ENCODE measurements at places on chromosomes 1 and 21. TPM values are rescaled to one million over a fixed set of nuclear protein-coding genes. Genes with fewer than 3 reads are reported as not detected.

GRCh38 chr1:16348414-16349182 lies 3.7 kb downstream of the FBXO42 start:
- DNase-seq, result no peak

DNA sequence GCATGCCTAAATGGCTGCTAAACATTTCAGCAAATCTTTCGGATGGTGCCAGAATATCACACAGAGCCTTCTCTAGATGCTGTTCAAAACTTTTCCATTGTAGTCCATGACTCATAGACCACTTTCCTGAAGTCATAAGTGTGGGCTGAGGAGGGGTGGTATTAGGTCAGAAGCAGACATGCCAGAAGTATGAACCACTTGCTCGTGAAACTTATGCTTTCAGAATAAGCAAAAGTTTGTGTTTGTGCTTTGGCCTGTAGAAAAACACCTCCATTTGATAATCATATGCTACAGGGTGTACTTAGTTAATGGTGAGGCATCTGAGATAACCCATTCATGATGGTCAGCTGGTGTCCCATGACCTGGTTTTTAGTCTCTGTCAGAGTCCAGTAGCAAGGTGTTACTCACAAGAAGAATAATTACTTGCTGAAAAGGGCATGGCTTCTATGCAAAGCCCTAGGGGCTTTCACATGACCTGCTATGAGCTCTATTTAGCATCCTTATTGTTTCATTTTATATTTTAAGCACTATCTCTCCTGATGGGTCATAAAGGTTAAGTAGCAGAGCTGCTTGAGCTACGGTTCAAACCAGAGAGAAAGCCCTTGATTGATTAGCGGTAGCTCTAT lies 183.1 kb upstream of the IVNS1ABP start:
- DNase-seq, result no peak

DNA sequence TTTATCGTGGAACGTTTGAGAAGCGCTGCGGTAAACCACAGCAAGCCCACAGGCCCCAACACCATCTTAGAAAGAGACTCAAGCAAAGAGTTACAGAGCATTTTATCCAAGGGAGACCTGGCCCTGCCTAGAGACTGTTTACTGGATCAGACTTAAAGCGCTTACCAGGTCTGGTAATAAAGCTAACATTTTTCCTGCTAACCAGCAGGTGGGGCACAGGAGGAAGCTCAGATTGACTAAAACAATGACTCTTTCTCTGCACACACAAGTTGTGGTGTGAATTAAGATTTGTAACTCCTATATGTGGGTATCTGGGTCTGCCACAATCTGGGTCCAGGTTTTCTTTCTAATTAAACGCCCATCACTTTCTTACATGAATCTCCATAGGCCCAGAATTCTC lies 136.5 kb upstream of the ETS2 start:
- DNase-seq, result no peak

GRCh38 chr1:181490740-181491712 lies 7.7 kb downstream of the CACNA1E start:
- no peak for DNase-seq

DNA sequence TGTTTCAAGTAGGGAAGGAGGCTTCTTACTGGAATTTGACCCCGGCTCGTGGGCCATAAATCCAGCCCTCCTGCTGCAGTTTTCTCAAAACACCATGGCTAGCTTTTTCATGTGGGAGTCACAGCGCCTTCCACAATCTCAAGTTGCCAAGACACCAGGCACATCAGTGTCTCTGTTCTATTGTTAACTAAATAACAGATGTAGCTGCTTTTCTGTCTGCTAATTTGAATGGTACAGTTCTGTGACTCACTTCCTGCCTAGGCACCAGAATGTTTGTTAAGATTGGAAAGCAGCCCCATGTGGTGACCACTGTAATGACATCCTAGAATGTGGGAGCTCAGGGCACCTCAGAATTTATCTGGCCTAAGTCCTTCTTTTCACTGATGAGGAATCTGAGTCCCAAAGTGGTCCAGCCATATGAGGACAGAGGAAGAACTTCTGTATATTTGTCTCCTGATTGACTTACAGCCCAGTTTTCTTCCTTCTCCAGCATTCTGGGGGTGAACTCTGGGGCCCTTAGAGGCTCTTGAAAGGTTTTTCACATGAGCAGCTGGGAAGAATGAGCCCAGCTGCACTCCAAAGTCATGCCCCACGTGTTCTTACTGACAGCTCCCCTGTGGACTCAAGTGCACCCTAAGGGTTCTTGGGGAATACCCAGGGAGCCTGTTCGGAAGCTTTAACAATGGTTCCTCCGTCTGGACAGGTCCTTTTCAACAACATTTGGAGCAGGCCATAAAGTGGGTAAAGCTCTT lies 27.5 kb downstream of the TRIM45 start:
- no peak for DNase-seq

GRCh38 chr1:84253036-84253435 lies 48.5 kb upstream of the SAMD13 start:
- DNase-seq, result no peak

DNA sequence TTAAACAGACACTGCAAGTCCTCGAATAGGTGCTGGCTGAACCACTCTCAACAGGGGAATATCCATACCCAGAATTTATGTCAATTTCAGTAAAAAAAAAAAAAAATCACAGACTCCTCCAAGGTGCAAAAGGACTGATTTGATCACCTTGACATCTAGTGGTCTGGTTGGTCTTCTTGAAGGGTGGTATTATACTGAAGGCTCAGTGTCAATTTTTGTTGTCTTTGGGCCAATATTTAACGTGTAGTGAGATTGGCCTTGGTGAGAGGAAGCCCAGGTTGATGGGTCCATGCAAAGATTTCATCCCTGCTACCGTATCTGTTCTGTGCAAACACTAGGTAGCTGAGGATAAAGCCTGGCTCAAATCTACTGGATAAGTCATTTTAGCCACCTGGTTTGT lies 4.0 kb upstream of the GBP5 start:
- no peak for DNase-seq

DNA sequence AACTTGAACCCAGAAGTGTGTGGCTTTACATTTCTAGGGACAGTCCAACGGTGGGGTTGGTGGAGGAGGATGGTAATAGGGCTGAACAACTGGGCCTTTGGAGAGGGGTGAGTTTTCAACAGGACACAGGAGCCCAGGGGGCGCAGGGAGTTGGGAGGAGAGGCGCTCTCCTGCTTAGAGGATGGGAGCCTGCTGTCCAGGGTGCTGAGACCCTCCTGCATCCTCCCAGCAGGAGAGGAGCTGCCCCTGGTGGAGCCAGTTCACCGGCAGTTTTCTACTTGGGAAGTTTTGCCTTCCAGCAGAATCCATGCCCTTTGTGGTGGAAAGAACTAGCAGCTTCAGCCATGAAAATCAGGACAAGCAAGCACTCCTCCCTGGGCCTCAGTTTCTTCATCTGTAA lies 8.6 kb downstream of the KCNC4 start:
- no peak for DNase-seq

DNA sequence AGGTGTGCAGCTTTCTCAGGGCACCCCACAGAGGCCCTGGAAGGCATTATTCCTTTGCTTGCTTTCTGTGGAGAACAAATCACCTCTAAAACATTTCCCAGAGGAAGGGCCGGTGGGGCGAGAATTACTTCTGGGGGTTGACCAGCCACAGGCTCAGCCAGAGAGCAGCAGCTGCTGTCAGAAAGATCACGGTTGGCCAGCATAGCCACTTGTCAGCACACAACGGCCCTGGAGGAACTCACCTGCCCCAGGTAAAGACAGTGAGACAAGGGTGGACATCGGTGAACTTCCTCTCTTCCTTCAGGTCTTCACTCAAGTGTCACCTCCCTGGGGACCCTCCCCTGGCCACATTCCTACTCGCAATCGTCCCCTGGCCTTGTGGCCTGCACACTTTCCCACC lies 69.5 kb upstream of the CLDN14 start:
- DNase-seq, result no peak

DNA sequence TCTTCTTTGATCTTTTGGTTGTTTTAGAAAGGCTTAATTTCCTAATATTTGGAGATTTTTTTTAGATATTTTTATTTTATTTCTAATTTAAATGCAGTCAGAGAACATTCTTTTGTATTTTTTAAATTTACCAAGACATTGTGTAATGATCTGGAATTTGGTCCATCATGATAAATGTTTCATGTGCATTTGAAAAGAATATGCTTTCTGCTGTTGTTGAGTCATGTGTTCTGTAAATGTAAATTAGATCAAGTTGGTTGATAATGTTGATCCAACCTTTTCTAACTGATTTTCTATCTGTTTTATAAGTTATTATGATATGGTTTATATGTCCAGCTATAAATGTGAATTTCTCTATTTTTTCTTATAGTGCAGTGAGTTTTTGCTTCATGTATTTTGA lies 19.8 kb downstream of the UTS2 start:
- DNase-seq, result no peak

GRCh38 chr1:28091043-28091781 lies 2.8 kb upstream of the EYA3 start:
- DNase-seq, result peak; percentile 84

DNA sequence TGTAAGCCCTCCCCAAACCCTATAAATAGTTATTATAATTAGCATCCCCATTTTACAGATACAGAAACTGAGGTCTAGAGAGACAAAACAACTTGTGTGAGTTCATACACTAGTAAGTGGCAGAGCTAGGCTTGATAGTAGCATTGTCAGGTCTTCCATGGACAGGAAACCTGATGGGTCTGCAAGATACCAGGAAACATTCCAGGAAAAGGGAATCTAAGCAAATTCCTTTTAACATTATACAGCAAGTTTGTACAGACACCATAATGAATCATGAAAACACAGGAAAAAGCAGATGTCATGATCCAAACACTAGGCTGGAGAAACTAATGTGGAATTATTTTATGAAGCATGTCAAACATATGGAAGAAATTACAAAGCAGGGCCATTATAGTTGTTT lies 89.1 kb upstream of the KCNK2 start:
- DNase-seq, result no peak

DNA sequence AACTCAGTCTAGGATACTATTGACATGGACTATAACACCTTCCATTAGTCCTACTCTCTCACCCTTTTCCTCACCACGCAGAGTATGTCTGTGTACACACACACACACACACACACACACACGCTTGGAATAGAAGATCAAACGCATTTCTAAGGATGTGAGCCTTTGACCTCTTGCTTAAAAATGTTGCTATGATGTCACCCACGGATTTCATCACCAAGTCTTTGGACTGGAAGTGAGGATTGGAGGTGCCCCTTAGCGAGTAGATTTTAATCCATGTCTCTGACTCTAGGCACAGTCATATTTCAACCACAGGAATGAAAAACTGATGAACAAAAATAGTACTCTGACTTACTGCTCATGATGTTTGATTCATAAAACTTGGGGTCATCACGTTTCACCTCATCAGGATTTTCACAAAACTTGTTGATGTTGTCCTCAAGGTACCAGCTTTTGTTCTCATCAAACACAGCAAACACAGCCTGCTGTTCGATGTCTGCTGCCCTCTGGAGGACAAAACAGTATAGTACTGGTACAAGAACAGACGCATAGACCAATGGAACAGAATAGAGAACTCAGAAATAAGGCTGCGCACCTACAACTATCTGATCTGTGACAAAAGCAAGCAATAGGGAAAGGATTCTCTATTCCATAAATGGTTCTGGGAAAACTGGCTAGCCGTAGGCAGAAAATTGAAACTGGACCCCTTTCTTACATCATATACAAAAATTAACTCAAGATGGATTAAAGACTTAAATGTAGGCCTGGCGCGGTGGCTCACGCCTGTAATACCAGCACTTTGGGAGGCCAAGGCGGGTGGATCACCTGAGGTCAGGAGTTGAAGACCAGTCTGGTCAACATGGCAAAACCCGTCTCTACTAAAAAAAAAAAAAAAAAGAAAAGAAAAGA lies 39.9 kb downstream of the F5 start:
- no peak for DNase-seq

DNA sequence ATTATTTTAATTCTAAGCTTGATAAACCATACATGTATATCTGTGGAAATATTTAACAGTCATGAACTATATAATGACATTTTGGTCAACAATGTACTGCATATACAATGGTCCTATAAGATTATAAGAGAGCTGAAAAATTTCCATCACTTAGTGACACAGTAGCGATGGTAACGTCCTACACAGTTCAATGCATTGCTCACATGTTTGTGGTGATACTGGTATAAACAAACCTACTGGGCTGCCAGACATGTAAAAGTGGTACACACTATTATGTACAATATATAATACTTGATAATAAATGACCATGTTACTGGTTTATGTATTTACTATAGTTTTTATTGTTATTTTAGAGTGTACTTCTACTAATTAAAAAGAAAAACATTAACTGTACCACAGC lies 841.9 kb downstream of the LTN1 start:
- no peak for DNase-seq

DNA sequence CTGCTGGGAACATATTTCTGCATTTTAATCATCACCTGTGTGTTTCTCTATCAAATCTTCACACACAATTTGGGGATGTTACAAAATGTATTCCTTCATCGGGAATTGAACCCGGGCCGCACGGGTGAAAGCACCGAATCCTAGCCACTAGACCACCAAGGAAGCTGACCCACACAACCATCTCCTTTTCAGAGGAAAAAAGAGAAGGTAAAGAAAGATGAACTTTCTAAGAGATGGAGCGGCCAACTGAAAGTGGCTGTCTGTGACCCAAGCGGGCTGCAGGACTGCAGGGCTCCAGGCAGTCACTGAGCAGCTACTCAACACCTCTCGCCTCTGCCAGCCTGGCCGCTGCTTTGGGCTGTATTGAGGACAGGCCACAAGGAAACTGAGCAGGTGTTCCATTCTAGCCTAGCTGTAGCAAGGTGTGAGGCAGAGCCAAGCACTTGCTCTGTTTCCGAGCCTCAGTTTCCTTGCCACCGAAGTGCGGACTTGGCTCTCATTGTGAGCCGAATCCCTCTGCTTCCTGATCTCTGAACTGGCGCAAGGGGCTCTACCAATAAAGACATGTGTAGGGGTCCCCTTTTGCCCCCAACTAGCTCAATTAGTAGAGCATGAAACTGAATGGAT lies 156.9 kb upstream of the NBPF11 start:
- DNase-seq, result no peak

ARHGEF11 gene
- 23.7 TPM for total RNA-seq

EYA3 gene
- total RNA-seq, result 12.6 TPM

SCAMP3 gene
- 22.7 TPM for total RNA-seq

TRIM63 gene
- not detected for total RNA-seq

KCNJ6 gene
- not detected for total RNA-seq

ARHGAP30 gene
- 8.9 TPM for total RNA-seq

NAXE gene
- total RNA-seq, result 35.0 TPM

RORC gene
- 59.2 TPM for total RNA-seq

SLAMF8 gene
- total RNA-seq, result 1.2 TPM

FCGR3A gene
- 37.7 TPM for total RNA-seq

TACSTD2 gene
- 0.61 TPM for total RNA-seq

MAGI3 gene
- 10.0 TPM for total RNA-seq

SPOCD1 gene
- total RNA-seq, result under 0.01 TPM
